ENCODE measurements at places on chromosomes 7 and 10. TPM values are rescaled to one million over a fixed set of nuclear protein-coding genes. Genes with fewer than 3 reads are reported as not detected.

DNA sequence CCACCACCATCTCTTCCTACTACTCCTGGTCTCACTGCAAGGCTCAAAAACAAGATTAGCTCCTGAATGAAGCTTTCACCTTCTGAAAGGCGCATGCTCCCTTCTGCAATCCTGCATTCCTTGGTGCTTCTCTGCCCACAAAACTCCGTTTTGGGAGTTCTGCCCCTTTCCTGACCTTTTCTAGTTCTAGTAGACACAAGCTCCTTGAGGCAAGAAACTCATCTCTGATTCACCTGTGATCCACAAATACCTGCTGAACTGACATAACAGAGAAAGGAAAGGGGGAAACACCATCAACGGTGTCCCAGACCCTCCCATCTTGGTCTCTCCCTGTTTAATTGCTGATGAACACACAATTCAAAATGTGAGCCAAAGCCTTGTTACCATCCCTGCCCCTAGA is 64.0 kb upstream of the EGR2 start:
- no peak for DNase-seq

DNA sequence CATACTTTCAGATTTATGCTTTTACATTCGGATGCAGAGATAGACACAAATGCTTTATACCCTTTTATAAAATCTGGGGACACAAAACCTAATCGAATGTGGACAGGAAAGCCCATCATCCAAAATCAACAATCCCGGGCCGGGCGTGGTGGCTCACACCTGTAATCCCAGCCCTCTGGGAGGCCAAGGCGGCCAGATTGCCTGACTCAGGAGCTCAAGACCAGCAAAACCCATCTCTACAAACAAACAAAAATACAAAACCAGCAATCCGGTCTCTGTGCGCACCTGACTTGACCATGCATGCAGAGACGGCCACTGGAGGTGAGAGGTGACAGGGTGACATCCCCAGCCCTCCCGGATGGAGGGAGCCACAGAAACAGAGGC is 13.5 kb downstream of the COBL start:
- no peak for DNase-seq

GRCh38 chr10:35041502-35041879 is 48.6 kb downstream of the CUL2 start:
- no peak for DNase-seq

ADAMTS14 gene
- total RNA-seq = 12.5 TPM

DNA sequence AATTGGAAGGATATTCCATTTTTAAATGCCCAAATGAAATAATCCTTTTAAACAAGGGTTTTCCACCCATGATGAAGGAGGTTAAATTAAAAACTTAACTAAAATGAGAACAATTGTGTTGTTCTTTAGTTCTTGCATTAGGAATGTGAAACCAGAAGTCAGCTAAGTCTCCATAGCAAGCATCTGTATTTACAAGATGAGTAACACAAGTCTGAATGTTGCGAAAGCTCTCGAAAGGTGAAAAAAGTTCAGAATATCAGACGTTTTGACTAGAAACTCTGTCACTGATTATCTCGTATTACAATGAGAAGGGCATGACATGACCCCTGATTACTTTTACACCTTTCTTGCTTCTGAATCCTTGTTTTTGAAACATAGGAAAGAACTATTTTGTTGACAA is 149.6 kb downstream of the BICC1 start:
- DNase-seq = peak; percentile 67

Measured in muscle of leg (tissue), 16 donors.